ENCODE measurements at places on chromosomes 6 and 20. TPM values are rescaled to one million over a fixed set of nuclear protein-coding genes. Genes with fewer than 3 reads are reported as not detected.

The POM121L2 gene
- polyA plus RNA-seq, result 0.03 TPM

The CTAGE9 gene
- not detected for polyA plus RNA-seq

The VGLL2 gene
- polyA plus RNA-seq, result not detected

The RRP36 gene
- polyA plus RNA-seq, result 26.4 TPM

The PRICKLE4 gene
- polyA plus RNA-seq, result 4.5 TPM

Measured in adipose tissue (tissue), 3 donors.